ENCODE measurements at places on chromosomes 1 and 21.
A peak's percentile ranks its signal among the peaks of the same experiment; 100 is the strongest.

- DNase-seq: no peak
Measured at GRCh38 chr21:43355266-43355924, 71.5 kb downstream of the SIK1 start.

DNA sequence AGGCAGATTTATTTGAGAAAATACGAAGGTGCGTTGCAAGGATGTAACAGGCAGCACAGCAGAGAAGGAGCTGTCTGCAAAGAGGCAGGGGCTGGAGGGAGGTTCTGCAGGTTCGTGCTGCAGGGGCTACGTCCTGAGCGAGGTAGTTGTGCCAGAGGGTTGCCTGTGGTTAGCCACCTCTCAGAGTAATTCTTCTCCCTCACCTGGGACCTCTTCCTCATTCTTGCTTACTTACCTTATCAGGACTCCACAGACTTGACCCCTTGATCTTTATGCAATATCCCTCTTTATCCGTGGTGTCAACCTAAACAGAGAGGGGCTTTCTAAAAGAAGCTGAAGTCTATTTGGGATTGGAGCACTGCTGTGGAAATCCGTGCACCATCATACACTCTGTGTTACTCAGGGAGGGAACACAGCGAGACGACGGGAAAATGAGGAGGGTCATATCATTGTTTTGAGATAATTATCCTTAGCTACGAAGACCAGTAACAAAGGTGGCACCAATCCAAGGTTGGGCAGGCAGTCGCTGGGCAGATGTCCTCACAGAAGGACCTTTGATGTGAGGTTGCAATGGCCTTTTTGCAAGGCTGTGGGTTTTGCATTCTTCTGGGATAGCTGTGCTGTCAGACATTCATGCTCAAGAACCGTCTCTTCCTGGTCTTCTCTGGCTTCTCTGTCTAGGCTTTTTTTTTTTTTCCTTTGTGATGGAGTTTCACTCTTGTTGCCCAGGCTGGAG is 82.8 kb downstream of the WDR4 start:
- DNase-seq: no peak

DNA sequence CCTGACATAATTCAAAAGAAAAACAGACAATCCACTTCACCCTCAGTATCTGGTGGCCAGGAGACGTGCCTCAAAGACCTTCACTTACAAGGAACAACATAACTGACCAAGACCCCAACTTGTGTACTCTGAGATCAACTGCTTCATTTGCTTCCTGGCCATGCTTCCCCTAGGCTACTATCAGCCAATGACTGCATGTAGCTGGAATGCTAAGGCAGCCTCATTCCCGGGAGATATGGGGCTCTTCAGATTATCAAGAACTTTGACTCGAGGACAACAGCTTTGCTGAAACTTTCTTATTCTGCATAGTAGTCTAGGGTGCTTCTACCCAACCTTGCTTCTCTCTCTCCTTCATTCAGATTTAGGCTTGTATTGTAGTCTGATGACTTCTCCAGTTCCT is 11.7 kb upstream of the UCK2 start:
- DNase-seq: no peak

DNA sequence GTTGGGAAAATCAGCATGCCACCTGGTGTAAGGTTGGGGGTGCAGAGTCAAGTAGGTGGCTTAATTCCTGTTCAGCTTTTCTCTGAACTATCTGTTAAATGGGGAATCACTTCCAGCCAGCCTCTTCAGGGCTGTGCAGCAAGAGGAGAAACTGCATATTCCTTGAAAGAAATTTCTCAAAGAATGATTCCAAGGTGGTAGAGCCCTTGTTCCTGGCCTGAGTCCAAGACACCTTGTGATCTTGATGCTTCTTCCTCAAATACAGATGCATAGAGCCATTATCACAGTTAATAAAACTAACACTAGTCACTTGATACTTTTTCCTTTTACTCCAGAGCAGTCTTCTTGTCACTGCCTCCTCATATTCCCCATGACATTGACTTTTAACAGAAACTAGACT is 5.2 kb downstream of the TXLNA start:
- no peak for DNase-seq

DNA sequence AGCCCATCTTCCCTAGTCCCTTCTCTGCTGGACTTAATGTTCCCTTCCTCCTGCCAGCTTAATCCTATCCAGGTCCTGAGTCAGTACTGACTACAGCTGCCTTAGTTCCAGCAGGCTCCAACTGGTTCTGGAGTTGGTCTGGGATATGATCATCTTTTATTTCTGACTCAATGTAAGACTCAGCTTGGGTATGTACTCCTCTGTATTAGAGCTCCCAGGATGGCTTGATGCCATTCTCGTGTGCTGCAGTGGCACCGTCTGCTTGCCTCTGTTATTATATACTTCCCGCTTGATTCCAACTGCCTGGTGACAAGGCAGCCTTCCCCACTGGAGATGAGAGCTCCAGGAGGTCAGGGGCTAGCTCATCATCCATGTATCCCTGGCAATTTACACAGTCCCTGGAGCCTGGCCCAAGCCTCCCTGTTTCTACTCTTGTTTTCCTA is 164.4 kb upstream of the DPT start:
- DNase-seq: no peak

DNA sequence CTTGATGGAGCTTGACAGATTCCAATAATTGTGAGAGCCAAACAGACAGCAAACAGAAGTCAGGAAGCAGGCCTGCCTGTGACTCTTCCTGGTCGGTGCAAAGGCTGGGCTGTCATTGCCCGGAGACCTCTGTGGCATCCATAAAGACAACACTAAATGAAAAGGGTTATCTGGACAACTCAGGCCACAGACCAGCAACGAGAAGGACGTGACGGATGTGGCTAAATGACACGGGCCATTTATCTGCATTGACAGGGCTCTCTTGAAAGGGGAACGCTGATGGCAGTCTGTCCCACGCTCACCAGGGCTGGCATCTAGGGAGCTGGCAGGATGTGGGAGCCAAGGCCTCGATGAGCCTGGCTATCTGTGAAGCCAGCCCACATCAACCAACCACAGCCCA is 35.0 kb downstream of the HMGB4 start:
- no peak for DNase-seq

- DNase-seq: no peak
Measured at GRCh38 chr1:16260814-16261213, 23.8 kb upstream of the CPLANE2 start.

DNA sequence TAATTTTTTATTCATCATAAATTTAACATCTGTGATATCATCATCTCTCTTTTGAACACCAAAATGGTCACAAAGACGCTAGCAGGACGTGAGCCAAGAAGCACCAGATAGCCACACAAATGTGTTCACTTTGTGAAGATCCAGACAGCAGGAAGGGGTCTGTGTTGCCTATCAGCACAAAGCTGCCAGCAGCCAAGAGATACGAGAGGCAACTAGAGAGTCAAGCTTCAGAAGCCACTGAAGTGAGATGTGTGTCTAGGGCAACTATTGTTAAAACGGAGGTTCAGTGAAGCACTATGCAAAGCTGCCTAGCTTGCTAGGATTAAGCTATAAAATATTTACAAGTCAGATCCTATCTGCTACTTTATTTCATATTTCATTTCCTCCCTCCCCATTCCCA is 45.3 kb downstream of the NDC1 start:
- no peak for DNase-seq

DNA sequence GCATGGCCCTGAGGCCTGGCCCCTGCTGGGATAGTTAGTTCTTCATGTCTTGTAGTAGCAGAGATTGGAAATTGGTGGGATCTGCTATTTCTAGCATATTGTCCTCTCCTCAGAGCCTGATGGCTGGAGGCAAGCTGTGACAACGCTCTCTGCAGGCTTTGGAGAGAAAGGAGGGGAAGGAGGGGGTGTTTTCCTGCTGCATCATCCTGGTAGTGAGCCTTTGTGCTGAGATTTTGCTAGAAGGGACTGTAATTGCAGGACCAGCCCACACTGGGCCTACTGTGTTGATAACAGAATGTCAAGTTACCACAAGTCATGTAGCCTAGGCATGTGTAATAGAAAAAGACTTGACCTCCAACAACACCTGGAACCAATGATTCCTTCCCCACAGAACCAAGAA is 351.0 kb downstream of the SIPA1L2 start:
- no peak for DNase-seq

- no peak for DNase-seq
Measured at GRCh38 chr1:224759681-224760091, 143.6 kb downstream of the CNIH3 start.

DNA sequence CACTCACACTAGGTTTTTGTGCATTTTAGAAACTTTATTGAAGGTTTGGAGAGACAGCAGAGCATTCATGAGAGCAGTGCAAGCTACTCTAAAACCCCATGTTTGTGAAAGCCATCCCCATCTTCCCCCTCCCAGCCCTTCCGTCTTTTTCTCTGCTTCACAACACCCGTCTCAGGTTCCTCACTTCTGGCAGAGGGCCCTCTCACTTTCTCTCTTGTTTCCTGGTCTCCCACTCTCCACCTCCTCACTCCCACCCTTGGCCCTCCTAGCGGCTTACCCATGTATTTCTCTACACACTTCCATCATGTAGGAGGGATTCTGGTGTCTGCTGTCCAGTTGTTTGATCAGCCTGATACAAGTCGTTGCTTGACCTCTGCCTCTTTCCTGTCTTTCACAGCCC is 92.7 kb downstream of the LRRC8C start:
- DNase-seq: no peak

DNA sequence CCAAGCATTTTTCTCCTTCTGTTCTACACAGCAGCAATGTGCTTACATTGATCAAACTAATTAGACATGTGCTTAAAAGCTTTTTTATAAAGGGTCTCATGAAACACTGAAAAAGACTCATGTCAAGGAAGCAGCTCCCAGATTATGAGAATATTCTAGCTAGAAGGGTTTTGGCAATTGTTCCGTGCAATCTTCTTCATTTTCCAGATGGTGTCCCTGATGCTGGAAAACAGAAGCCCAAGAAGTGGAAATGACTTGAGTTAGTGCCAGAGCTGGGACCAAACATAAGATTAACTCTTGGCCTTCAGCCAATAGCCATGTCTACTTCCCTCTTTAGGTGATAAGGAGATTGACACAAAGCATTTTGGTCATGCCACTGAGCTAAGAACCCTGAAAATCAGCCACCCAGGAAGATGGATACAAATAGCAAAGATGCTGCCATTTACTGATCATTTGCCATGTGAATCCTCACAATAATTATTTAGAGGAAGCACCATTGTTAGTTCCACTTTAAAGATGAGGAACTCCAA is 110.8 kb downstream of the MATN1 start:
- no peak for DNase-seq

GRCh38 chr21:43575473-43575844 is 83.8 kb downstream of the HSF2BP start:
- no peak for DNase-seq

DNA sequence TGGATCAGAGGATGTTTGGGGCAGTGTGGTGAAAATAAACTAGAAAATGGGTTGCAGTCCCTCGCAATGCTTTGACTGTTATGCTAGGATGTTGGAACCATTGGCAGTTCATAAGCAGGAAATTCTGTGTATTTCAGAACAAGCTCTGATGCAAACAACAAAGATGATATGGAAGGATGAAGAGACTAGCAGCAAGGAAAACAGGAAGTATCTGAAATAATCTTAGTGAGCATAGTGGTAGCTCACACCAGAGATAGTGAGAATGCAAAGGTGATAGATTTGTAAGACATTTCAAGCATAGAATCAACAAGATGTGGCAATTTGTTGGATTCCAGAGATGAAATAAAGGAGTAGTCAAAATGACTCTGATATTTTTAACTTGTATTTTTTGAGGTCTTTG is 11.1 kb upstream of the RCC1 start:
- no peak for DNase-seq

- DNase-seq: no peak
Measured at GRCh38 chr1:199081739-199082138, 442.9 kb downstream of the PTPRC start.

- DNase-seq: no peak
Measured at GRCh38 chr1:98113811-98114210, 193.0 kb upstream of the DPYD start.

DNA sequence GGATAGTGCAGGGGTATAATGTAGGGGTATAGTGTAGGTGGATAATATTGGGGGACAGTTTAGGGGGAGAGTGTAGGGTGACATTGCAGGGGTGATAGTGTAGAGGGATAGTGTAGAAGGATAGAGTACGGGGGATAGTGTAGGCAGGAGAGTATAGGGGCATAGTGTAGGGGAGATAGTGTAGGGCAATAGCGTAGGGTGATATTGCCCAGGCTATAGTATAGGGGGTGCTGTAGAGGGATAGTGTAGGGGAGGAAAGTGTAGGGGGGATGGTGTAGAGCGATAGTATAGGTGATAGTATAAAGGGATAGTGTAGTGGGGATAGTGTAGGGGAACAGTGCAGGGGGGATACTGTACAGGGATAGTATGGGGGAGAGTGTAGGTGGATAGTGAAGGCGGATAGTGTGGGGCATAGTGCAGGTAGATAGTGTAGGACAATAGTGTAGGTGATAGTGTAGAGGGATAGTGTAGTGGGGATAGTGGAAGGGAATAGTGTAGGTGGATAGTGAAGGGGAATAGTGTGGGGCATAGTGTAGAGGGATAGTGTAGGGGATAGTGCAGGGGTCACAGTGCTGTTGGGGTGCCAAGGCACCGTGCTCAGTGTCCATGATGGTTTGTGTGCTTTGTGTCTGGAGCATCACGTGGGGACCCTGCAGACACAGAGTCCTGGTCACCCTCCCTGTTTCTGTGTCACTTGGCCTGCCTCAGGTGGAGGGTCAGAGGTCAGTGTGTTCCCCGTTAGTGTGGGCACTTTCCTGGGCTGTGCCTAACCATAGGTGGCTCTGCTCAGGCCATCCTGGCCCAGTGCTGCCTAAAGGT is 10.5 kb upstream of the ARF1 start:
- DNase-seq: no peak

GRCh38 chr21:28554660-28555475 is 437.8 kb downstream of the LTN1 start:
- no peak for DNase-seq

- no peak for DNase-seq
Measured at GRCh38 chr1:108554682-108555427, 5.0 kb upstream of the EEIG2 start.

GRCh38 chr21:34745557-34746255 is 76.9 kb downstream of the CLIC6 start:
- DNase-seq: peak; percentile 2

GRCh38 chr21:35414507-35415139 is 365.5 kb upstream of the RUNX1 start:
- DNase-seq: no peak

DNA sequence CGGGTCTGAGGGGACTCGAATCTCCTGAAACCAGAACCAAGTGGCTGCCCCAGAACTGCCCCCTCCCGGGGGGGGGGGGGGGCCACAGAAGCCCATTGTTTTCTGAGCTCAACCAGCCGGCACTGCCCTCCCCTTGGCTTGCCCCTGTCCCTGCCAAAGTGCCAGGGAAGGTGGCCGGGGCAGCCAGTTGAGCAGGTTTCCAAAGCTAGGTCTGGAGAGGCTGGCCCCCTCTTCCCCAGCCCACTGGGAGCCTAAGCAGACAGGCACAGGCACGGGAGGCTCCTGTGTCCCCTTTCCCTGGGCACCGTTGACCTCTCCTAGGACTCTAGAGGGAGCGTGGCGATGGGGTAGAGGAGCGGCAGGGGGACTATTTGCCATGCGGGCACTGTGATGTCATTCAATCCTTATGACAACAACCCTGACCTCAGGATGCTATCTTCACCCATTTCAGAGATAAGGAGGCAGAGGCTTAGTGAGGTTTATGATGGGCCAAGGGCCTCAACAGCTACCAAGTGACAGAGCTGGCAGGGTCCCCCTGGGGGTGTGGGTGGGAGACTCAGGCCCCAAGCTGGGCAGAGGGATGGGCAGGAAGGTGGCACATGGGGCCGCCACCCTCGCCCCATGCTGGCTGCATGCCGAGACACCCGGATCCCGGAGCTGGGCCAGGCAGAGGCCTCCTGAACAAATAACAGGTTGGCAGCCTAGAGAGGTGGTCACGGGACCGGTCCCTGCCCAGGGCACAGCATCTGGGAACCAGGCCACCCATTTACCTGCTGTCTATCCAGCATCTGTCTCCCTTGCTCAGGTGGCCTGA is 35.0 kb downstream of the RAP1GAP start:
- no peak for DNase-seq

Measured in esophagus squamous epithelium (tissue), 5 donors.